GM04503 (cell line): ENCODE measurements at places on chromosomes 12 and 14.
A peak's percentile ranks its signal among the peaks of the same experiment; 100 is the strongest.

GRCh38 chr14:87967496-87967895 lies 25.5 kb downstream of the GALC start:
- DNase-seq: no peak

- no peak for DNase-seq
These were observed 23.7 kb upstream of the HDAC7 start for GRCh38 chr12:47843226-47843980.

DNA sequence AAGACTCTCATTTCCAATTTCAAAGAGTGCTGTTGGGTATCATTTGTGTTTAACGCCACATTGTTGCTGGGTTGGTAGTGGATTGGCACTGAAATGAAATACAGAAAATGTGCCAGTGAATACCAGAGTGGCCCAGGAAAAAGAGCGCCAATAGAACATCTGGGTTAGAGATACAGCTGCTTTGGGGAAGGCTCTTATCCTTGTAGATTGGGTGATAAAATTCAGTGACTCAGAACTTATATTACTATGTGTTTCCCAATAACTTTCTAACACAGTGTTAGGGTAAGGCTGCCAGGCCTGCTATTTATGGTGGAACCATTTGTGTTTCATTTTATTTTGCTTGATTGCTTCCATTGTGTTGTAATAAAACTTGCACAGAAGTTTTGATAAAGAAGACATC lies 168.2 kb upstream of the SSTR1 start:
- peak; percentile 53 for DNase-seq

DNA sequence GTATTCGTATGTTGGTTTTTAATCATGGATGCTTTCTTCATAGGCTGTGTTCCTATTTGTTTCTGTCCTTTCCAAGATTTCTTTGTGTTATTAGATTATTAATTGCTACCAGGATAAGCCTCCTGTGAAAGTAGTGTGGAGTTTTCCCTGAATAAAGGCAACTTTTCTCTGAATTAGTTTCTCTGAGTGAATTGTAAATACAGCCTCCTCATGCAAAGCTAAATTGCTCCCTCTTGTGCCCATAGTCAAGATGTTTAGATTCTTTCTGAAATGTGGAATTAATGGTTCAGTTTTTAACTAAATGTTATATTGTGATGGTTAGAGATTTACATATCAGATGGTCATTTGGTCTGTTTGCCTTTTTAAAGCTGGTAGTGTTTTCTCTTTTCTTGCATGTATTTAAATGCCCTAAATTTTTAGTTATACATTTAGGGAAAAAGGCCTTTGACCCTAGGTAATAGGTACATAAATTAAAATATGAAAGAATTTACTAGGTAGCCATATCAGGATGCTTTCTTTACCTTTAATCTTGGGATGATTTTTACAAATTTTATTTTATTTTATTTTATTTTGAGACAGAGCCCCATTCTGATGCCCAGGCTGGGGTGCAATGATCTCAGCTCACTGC lies 8.9 kb downstream of the APAF1 start:
- DNase-seq: no peak
